ENCODE measurements at places on chromosomes 13 and 19.
A peak's percentile ranks its signal among the peaks of the same experiment; 100 is the strongest.

GRCh38 chr19:6821639-6822310 is 49.3 kb downstream of the VAV1 start:
- DNase-seq, result no peak

- DNase-seq, result no peak
Measured at GRCh38 chr13:91639330-91639729, 240.9 kb downstream of the GPC5 start.

GRCh38 chr13:96662036-96662435 is 332.2 kb downstream of the OXGR1 start:
- no peak for DNase-seq

DNA sequence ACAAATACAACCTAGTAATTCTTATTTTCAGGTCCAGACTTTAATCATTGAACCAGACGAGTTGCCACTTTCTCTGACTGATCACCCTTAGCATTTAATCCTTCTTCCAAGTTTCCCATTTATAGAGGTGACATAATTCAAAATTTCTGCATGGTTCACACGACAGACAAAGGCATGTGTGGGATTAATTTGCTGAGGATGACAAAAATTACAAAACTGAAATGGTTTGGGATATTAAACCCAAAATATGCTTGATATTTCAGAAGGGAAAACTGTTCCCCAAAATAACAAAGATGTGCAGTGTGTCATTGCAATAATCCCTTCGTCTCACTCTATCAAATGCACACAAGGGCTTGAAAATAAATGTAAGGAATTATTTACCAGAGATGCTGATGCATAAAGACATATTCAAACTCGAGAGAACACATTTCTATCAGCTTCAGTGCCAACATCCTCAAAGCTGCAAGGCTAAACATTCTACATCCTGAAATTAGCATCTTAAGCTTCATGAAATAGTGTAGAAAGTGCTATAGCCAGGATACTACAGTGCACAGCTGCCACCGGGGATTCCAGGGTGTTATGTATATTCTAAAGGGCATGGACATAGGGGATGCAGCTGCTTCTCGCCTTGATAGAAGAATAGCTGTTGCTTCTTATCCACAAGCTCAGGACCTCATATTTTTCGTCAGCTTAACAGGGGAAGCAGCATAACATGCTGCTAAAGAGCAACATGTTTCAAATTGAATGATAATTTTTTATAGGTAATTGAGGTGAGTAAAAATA is 198.7 kb upstream of the SLITRK1 start:
- no peak for DNase-seq

GRCh38 chr19:32234663-32235217 is 110.7 kb upstream of the ZNF507 start:
- DNase-seq, result no peak

GRCh38 chr19:5292822-5293611 is 47.6 kb downstream of the PTPRS start:
- DNase-seq, result peak; percentile 20

GRCh38 chr13:99997702-99998214 is 16.2 kb downstream of the ZIC2 start:
- DNase-seq, result no peak

DNA sequence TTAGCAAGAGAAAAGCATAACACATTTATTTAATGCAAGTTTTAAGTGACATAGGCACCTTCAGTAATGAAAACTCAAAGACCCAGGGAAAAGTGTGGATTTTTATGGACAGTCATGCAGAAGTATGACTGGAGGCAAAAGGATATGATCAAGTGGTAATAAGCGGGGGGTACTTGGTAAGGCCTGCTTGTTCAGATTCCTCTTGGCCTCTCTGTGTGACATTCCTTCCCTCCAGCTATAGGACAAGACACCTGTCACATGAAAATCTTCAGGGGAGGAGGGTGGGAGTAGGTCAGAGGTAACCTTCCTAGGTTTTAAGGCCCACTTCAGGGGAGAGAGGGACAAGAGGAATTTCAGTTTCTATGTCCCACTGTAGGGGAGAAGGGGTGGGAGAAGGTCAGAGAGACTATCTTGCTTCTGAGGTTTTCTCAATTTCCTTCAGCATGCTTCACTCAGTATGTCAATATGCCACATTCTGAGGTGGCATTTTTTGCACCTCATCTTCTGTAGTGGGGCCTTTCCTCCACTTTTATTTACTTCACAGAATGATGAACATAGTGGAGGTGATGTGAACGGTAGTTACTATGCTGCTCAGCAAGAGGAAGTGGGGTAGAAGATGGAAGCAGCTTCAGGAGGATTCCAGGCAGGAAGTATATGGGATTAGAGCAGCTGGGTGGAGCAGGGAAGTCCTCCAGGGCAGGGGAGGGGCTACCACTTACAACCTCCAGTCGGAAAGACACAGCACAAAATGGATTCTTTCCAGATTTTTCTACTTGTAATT is 73.2 kb upstream of the RFC3 start:
- no peak for DNase-seq

DNA sequence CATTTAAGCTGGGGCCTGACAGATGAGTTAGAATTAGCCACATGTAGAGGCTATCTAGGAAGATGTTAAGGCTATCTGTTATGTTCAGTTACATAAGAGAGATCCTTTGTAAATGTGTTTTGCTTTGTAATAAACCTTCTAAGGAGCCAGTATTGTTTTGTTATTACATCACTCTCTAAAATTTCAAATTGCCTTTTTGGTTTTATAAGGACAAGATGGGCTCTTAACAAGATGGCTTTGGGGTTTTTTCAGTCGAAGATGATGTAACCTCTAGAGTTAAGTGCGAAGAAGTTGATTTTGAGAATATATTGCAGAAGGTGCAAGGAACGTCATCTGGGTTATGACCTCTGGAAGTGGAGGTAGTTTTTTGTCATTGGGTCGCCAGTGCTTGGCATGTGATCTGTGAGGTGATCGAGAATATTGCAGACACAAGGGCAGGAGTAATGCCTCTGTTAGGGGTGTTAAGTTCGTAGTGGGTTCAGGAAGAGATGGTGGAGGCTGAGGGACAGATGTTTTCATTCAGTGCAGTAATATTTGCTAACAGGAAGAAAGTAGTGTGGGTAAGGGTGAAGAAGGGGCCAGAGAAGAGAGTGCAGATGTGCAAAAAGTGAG is 12.7 kb downstream of the LSM14A start:
- DNase-seq, result no peak

DNA sequence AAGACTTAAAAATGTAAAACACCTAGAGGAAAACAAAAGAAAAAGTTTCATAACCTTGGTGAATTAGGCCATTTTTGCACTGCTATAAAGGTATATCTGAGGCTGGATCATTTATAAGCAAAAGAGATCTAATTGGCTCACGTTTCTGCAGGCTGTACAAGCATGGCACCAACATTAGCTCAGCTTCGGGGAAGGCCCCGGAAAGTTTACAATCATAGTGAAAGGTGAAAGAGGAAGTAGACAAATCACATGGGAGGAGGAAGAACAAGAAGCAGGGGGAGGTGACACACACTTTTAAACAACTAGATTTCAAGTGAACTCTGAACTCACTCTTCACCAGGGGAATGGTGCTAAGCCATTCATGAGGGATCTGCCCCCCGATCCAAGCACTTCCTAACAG is 1358.5 kb upstream of the PCDH9 start:
- no peak for DNase-seq

GRCh38 chr19:18292810-18293641 is 11.6 kb upstream of the JUND start:
- no peak for DNase-seq

- DNase-seq, result no peak
Measured at GRCh38 chr13:52002361-52002760, 8.9 kb downstream of the ATP7B start.

- DNase-seq, result no peak
Measured at GRCh38 chr19:55376241-55376933, at the start of gene TMEM190. Gene TMEM190, plus strand, starts transcription at chr19:55376826. Its CDS starts 28 bp downstream, at chr19:55376854.

DNA sequence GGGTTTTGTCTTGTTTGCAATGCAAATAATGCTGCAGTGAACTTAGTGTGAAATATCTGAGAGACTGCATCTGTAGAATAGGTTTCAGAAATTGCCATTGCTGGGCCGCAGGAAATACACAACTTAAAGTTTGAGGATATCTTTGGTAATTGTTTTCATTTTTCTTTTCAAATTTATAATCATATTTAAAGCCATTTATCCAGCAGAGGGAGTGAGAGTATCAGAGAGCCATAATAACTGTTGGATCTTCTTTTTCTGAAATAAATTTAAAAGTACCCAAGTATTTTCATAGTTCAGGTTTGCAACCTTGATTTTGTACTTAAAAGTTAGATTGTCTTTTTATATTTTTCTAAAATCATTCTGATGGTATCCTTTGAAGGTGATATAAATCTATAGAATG is 99.4 kb downstream of the ZMYM2 start:
- no peak for DNase-seq

DNA sequence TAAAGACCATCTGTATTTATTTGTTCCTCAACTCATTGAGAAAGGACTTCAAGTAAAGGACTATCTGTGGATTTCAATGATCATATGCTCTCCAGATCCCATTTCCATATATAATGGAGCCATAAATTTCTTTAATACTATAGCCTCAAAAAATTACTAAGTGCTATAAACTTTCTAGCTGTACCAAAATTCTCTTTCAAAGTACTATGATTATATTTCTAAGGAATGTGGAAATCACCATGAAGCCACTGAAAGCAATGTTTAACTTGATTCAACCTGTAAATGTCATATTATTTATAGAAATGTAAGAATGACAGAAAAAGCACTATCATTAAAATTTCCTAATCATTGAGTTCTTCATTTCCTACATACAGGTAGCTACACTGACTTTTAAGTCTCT is 20.7 kb downstream of the TBC1D4 start:
- no peak for DNase-seq

DNA sequence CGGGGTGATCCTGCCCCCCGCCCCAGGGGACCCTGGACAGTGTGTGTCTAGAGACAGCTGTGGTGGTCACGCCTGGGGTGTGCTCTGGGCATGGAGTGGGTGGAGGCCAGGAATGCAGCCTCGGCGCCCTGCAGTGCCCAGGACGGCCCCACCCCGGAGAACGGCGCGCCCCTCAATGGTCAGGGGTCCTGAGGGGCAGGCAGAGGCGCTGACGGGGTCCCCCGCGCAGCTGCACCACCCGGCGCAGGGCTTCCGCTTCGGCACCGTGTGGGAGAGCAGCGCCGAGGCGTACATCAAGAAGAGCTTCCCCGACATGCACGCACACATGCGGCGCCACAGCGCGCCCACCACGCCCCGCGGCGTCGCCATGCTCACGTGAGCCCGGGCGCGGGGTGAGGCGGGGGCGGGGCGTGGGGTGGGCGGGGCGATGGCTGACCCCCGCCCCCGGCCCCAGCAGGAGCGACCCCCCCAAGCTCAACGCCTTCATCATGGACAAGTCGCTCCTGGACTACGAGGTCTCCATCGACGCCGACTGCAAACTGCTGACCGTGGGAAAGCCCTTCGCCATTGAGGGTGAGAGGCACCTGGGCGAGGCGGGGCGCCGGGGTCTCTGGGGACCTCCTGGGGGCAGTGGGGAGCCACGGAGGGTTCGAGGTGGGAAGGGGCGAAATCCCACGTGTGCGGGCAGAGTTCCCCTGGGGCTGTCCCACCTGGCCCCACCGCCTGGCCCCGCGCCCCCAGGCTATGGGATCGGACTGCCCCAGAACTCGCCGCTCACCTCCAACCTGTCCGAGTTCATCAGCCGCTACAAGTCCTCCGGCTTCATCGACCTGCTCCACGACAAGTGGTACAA is 7.4 kb downstream of the GRIN3B start:
- DNase-seq, result no peak

- DNase-seq, result no peak
Measured at GRCh38 chr13:109355875-109356434, 430.4 kb downstream of the IRS2 start.

DNA sequence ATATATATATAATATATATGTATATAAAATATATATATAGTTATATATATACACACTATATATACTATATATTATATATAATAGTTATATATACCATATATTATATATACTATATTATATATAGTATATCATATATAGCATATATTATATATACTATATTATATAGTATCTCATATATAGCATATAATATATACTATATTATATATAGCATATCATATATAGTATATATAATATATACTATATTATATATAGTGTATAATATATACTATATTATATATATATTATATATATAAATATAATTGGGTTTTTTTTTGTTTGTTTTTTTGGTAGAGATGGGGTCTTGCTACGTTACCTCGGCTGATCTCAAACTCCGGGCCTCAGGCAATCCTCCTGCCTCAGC is 11.6 kb upstream of the HNRNPL start:
- no peak for DNase-seq

GRCh38 chr13:110706570-110707372 is 855 bp upstream of the CARS2 start:
- no peak for DNase-seq

GRCh38 chr13:42485272-42485671 is 88.7 kb upstream of the TNFSF11 start:
- DNase-seq, result no peak

DNA sequence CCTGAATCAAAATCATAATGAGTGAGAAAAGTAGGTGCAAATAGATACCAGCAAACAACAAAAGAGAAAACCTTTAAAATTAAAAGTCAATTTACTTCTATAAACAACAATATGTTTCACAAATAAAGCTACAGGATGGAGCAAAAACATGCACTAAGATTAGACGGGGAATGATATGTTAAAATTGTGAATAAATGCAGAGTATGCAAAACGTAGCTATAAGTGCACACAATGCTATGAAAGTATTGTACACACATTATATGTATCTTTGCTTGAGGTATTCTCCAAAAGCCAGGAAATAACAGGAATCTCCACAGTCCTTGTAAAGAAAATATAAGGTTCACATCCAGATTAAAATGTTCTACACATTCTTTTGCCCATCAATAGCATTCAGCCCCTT is 523.9 kb downstream of the EFNB2 start:
- no peak for DNase-seq

DNA sequence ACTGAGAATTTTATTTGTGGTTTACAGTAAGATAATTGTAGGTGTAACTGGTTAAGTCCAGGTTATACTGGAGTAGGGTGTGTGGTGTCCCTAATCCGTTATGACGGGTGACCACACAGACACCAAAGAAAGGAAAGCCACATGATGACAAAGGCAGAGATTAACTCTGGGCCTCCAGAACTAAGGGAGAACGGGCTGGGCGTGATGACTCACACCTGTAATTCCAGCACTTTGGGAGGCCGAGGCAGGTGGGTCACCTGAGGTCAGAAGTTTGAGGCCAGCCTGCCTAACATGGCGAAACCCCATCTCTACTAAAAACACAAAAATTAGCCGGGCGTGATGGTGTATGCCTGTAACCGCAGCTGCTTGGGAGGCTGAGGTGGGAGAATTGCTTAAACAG is 10.2 kb upstream of the FUT2 start:
- DNase-seq, result no peak

DNA sequence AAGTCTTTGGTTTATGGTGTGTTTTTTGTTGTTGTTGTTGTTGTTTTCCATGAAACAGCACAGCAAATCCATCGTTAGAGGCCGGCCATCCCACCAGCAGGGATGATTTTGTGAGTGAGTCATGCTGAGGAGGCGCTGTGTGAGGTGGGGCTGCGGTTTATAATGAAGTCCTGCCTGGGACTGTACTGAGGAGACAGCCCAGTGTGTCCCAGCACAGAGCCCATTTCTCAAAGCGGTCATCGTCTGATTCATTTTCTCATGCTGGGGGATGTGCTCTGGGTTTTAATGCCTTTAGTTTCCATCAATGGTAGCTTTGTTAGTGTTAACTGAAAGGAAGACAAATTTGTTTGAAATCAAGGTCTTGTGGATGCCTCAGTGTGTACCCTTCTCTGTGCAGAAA is 129.3 kb upstream of the SERP2 start:
- no peak for DNase-seq
